Stimulated activated CD4-positive, alpha-beta T cell treated with anti-CD3 and anti-CD28 coated beads, Interleukin-1b, Interleukin-23, amount 100 ng/mL, for 1 hour (primary cell): ENCODE measurements at places on chromosomes 12 and 14.
A peak's percentile ranks its signal among the peaks of the same experiment; 100 is the strongest.

GRCh38 chr12:22110176-22110575, 64.2 kb downstream of the CMAS start:
- no peak for DNase-seq

DNA sequence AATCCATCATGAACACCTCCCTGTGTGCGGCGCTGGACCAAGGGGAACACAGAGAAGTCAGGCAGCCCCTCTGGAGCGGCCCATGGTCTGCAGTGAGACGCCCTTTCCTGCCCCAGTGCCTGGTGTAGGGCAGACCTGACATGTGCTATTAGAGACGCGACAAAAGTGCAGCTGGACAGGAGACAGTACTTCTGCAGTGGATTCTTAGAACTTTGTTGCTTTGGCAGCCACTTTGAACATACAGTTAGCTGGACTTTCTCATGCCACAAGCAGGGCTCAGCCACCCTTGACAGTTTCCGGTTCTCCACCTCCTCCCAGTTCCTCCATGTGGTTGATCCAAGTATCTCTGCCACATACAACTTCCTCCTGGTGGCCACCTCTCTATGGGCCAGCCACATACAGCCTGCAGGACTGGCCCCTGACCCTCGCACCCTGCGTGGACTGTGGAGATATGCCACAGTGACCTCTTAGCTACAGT, 45.9 kb downstream of the LGMN start:
- DNase-seq: no peak

DNA sequence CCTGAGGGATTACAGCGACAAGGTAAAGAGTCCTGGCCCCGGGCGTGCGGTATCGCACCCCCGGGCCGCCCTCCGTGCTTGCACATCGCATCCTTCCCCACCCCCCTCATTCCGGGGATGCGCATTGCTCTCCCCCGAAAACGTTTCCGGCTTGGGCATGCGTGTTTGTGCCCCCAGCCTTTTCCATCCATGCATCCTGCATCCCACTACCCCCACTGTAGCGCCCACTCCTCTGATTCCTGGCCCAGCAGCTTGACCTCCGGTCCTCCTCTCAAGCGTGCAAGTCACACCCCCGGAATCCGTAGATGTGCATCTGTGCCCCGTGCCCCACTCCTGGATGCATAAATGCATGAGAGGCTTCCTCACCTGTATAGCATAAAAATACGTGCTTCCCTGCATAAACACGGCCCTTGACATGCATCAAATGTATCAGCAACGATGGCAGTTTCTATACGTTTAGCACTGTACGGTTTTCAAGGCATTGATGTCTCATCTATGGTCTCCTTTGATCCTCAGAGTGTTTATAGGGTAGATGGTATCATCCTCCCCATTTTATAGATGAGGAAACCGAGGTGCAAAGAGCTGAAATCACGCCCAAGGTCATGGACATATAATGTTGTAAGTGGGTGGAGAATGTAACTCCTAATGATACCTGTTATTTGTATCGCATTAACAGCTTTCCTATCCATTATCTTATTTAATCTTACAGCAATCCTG, 484 bp downstream of the RIC8B start:
- no peak for DNase-seq

DNA sequence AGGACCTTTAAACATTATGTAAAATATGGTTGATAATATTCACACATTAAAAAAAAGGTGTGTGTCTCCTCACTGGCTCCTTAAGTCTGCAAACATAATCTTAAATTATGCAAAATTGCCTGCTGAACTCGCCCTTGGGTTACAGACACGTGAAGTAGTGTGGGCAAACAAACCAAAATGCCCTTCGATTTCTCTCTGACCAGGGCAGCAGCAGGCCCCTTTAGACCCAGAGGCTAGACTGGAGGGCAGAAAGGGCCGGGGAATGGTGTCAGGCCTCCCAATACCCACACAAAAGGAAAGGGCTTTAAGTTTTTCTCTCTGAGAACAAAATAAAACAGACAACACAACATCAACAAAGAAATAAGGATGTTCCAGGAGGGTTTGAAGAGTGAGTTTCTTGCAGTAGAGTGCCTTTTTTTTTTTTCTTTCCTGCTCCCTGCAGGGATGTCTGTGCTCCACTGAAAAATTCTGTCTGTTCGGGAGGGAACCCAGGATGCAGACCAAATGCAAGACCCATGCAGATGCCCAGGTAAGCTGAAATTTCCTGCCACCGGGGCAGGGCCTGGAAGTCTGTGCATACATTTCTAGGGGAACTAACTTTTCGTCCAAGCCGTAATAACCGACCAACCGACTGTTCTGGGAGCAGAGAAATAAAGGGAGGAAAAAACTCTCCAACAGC, 1.7 kb downstream of the TBX3 start:
- no peak for DNase-seq

GRCh38 chr14:69059658-69060623, 80.8 kb upstream of the ACTN1 start:
- no peak for DNase-seq

DNA sequence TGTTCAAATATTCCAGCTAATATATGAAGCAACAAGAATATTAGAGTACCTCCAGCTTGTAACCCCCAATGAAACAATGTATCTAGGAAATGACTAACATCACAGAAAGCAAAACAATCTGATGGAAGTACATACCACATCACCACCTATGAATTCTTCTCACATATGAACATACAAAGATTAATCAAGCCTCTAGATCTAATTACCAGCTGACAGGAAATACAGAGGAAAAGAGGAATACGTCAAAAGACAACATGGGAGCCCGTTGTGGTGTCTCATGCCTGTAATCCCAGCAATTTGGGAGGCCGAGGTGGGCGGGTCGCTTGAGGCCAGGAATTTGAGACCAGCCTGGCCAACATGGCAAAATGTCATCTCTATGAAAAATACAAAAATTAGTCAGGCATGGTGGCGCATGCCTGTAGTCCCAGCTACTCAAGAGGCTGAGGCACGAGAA, 7.5 kb downstream of the NEDD8 start:
- DNase-seq: no peak

GRCh38 chr12:104340925-104341611, 37.5 kb downstream of the EID3 start:
- DNase-seq: no peak

- DNase-seq: no peak
Observed at GRCh38 chr12:57621497-57622292, 10.5 kb downstream of the ARHGEF25 start.

- DNase-seq: no peak
Observed at GRCh38 chr14:90782892-90783291, 33.3 kb downstream of the TTC7B start.

DNA sequence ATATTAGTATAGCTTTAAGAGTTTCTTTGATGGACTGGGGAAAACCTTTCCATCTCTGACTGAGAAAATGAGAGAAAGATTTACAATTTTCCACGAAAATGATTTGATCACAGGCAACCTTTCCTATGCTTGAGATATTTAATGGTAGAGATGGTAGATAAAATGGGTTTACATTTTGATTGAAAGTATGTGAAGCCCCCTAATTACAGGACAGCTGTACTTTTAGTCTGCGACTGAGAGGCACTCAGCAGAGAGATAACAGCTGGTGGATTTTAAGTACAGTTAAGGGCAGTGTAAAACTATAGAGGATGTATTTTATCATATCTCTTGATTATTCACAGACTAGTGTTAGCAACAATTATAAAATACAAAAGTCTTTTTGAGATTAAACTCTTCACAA, 40.7 kb downstream of the C12orf50 start:
- no peak for DNase-seq

- no peak for DNase-seq
Observed at GRCh38 chr12:47886510-47887240, 18.1 kb downstream of the VDR start.

- DNase-seq: peak; percentile 4
Observed at GRCh38 chr12:108193917-108194316, 64.8 kb downstream of the WSCD2 start.

GRCh38 chr12:121318121-121318520, 21.6 kb upstream of the CAMKK2 start:
- DNase-seq: no peak

GRCh38 chr14:54189748-54190354, 207.0 kb upstream of the CDKN3 start:
- no peak for DNase-seq

DNA sequence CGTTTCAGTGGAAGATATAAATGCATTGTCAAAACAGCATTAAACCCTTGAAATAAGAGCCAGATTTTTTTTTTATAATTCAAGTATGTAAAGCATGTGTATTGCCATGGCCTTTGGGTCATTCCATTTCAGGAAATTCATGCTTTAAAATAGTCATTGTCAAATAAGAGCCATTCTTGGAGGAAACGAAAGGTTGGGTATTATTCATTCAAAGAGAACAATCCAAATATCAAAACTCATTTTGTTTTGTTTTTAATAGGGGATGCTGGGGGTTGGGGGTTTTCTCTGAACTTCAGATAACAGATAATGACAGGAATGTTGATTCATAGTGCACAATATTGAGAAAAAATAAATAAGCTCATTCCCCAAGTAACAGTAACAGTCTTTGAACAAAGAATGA, 174.4 kb upstream of the NUDT4 start:
- no peak for DNase-seq

DNA sequence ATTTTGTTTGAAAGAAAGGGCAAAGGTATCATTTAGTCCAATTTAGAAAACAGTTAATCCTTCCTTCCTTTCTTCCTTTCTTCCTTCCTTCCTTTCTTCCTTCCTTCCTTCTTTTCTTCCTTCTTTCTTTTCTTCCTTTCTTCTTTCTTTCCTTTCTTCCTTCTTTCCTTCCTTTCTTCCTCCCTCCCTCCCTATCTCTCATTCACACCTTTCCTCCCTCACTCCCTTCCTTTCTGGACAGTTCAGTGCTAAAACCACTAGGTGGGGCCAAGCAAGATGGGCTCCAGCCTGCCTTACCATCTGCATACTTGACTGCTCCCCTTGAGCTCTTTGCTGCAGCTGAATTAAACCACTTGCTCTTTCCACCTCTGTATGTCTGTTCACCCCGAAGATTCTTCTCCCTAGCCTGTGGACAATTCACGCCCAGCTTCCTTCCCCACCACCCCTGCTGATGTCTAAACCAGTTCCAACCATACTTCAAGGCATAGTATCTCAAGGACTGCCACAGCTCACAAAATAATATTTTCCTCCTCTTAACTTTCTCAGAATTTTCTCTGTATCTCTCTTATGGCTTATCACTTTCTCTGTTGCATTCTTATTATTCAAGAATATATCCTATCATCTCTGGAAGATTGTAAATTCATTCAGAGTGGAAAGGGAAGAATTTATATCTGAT, 78.0 kb downstream of the DBX2 start:
- no peak for DNase-seq

- no peak for DNase-seq
Observed at GRCh38 chr12:107487011-107487680, 198.5 kb upstream of the PWP1 start.

- no peak for DNase-seq
Observed at GRCh38 chr12:130098301-130099005, 63.8 kb upstream of the FZD10 start.
